ENCODE measurements at places on chromosomes 13 and 19.

GRCh38 chr13:114128624-114129522, 3.5 kb downstream of the RASA3 start:
- DNase-seq: no peak

- DNase-seq: no peak
Measured at GRCh38 chr13:50326811-50327210, 311.6 kb downstream of the KCNRG start.

- peak; percentile 42 for DNase-seq
Measured at GRCh38 chr19:42254850-42255765, at the start of gene ERF. TSS of gene ERF (minus strand) at chr19:42255128. CDS start at chr19:42254999, 129 bp downstream.

GRCh38 chr19:35462476-35462953, 14.5 kb downstream of the FFAR2 start:
- no peak for DNase-seq

DNA sequence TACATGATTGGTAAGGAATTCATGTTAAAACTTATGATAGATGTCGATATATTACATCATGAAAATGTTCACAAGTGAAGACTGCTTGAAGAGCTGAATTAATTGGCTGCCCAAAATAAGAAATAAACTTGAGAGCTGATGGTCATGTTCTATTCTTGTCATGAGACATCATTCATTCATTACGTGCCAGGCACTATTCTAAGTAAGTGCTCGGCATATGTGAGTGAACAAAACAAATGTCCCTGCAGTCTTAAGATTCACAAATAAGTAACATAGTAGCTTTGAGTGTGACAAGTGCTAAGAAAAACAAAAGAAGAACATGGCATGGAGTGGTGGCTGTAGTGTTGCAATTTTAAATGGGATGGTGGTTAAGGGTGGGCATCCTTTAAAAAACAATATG, 329.3 kb downstream of the SUCLA2 start:
- no peak for DNase-seq

DNA sequence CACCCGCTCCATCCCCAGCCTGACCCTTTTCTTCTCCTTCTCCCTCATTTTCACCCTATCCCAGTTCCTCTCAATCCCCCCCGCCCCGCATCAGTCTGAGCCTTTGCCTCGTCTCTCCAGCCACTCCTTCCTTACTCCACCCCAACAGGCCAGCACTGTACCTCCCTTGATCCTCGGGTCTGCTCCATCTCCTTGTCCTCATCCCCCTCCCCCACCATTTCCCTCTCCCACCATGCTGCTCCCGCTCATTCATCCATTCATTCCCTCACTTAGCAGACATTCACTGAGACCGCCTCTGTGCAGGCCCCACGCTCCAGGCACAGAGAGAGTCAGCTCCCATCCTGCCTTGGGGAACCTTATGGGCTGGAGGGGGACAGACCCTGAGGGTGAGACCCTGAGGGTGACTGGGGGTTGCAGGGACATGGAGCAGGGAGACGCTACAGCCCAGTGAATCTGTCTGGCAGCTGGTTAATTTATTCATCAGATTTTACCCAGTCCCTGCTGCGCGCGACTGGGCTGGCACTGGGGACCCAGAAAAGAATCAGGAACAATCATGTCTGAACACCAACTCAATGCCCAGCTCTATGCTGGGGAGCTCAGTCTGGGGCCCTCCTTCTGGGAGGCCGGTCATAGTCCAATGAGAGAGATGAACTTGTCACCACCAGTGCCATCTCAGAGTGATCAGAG, 881 bp downstream of the ARHGAP33 start:
- DNase-seq: no peak

- no peak for DNase-seq
Measured at GRCh38 chr13:100089465-100090032, 656 bp downstream of the PCCA start.

DNA sequence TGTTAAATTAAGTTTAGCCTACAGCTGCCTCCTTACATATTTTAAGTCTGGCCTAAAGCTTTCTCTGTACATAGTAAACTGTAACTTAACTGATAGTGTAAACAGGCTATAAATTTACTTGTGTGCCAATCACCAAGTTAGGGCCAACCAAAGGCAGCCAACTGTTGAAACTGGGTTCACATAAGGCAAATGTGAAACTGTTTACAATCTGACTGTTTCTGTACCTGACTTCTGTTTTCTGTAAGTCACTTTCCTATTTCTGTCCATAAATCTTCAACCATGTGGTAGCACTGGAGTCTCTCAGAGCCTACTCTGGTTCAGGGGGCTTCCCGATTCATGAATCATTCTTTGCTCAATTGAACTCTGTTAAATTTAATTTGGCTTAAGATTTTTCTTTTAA, 103.1 kb downstream of the RAP2A start:
- no peak for DNase-seq

DNA sequence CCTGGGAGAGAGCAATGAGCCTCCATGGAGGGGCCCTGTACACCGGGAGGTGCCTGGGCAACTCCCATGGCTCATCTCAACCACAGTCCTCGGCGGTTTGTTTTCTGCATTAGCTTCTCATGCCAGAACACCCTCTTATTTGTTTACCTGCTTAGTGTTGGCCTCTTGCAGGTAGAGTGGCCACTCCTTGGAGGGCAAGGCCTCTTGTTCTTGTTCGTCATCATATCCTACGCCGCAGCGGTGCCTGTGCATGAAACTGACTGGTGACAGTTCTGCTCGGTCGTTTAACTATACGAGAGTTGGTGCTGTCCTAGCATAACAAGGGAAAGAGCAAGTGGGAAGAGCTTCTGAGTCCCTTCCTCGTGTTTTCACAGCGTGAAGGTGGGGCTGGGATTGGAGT, 40.5 kb upstream of the RNF113B start:
- DNase-seq: no peak

DNA sequence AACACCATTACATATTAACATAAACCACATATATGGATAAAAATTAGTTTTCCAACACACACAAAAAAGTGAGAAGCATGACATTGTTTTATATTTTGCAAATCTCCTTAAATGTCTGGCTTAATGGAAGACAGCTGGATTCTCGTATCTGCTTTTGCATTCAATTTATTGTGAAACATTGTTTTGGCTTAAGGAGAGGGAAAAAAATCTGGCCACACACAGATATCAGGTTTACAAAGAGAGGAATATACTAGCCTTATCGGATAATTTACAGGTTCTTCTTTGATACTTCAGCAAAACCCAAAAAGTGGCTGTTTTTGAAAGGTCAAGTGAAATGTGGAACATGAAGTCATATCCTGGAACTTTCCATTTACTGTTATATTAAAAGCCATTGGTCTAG, 523.5 kb upstream of the ARGLU1 start:
- no peak for DNase-seq

DNA sequence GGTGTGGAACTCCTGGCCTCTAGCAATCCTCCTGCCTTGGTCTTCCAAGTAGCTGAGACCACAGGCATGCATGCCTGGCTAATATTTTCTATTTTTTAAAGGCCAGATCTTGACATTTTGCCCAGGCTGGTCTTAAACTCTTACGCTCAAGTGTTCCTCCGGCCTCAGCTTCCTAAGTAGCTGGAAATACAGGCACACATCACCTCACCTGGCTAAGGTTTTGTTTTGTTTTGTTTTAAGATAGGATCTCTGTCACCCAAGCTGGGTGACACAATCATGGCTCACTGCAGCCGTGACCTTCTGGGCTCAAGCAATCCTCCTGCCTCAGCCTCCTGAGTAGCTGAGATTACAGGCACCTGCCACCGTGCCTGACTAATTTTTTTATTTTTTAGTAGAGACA, 5.5 kb upstream of the RLN3 start:
- no peak for DNase-seq

DNA sequence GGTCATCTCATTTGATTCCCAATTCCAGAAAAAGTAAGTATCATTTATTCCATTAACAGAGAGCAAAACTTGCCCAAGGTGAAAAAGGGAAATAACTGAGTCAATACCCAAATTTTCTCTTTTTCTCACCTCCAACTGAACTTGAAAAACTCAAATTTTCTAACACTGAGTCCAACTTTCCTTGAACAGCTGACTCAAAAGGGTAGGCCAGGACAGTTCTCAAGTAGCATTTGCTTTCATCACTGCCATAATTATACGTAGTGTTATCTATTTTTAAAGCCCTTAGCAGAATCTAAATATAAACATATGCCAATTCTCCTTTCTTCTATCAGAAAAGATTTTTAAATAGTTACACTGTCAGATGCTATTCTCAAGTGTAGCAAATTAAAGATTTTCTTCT, 3.5 kb downstream of the N4BP2L2 start:
- DNase-seq: no peak

DNA sequence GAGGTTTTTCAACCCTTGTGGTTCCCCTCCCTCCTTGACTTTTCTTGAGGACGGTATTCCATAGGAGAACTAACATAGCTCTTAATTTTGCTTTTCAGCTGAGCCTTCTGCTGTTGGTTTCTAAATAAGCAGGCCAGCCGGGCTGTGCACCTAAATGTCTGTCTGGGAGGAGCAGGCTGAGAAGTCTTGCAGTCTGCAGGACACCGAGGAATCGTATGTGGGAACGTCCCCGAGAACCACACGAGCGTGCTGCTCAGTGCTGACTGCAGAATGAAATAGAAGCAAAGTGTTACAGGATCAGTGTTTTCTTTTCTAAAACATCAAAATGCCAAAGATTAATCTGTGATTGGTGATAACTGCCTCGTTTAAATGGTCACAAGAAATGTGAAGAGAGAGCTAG, 69.9 kb downstream of the COG3 start:
- DNase-seq: no peak

GRCh38 chr19:52270266-52270885, 989 bp downstream of the ZNF766 start:
- DNase-seq: no peak

DNA sequence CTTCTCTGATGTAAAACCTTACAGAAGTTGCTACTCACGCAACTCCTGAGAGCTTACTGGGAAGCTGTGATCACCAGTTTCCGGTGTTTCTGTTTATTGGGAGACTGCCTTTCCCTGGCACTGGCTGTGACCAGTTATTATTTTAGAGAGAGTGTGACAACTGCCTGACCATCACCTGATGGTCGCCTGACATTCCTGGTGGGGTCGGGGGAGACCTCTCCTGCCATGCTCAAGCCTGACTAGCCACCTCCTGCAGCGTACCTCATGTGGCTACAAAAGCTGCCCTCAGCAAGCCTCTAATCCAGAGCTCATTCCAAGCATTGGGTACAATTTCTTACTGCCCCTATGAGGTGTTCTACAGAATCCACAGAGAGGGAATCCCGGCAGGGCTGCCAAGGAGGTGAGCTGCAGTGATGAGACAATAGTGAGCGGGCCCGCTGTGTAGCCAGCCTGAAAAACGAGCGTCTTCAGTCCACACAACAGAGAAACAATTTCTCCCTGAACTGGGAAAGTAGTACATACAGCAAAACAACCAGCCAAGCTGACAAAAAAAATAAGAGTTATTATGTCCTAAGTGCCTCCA, 28.7 kb downstream of the GJA3 start:
- DNase-seq: no peak

DNA sequence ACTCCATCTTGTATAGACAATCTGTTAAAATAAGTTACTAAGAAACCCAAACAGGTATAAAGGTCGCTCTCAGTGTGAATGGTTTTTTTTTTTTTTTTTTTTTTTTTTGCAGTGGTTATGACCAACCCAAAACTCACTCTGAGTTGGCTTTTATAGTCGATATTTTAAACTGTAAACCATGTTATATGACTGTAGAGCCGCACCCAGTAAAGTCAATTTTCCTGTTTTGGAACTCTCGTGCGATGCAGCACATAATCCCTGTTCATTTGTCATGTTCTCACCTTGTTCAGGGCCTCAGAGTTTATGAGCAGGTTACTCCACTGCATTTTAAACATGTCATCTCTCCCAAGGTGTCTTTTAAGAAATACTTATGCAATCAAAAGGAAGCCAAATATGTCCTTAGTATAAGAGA, 112.5 kb downstream of the KLF5 start:
- no peak for DNase-seq

GRCh38 chr13:78998630-78999315, 339.8 kb upstream of the OBI1 start:
- DNase-seq: no peak

- no peak for DNase-seq
Measured at GRCh38 chr13:46682015-46682414, 114.9 kb downstream of the ESD start.

DNA sequence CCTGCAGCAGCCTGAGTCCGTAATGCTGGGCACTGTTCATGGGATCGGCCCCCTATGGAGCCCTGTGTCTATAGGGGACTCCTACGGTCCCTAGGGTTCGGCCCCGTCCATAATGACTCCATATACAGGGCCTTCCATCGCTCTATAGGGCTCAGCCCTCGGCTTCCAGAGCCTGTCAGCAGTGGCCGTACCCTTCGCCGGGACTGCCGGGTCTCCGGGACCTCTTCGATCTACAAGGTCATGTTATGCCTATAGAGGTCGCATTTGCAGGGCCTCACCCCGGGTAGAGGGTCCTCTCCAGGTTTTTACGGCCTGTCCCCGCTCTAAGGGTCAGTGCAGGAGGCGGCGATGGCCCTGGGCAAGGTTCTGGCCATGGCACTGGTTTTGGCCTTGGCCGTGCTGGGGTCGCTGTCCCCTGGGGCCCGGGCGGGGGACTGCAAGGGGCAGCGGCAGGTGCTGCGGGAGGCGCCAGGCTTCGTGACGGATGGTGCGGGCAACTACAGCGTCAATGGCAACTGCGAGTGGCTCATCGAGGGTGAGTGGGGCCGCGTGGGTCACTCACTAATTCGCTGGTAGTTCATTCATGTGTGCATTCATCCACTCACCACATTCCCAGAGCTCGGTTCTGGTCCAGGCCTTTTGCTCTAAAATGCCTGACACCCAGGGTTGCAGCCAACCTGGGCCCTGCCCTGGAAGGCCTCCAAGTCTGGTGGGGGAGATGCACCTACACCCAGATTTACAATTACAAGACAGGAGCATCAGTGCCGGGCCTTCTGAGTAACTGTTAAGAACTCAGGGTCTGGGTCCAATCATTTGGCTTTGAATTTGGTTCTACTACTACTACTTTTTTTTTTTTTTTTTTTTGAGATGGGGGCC, 699 bp downstream of the MEGF8 start:
- DNase-seq: no peak

DNA sequence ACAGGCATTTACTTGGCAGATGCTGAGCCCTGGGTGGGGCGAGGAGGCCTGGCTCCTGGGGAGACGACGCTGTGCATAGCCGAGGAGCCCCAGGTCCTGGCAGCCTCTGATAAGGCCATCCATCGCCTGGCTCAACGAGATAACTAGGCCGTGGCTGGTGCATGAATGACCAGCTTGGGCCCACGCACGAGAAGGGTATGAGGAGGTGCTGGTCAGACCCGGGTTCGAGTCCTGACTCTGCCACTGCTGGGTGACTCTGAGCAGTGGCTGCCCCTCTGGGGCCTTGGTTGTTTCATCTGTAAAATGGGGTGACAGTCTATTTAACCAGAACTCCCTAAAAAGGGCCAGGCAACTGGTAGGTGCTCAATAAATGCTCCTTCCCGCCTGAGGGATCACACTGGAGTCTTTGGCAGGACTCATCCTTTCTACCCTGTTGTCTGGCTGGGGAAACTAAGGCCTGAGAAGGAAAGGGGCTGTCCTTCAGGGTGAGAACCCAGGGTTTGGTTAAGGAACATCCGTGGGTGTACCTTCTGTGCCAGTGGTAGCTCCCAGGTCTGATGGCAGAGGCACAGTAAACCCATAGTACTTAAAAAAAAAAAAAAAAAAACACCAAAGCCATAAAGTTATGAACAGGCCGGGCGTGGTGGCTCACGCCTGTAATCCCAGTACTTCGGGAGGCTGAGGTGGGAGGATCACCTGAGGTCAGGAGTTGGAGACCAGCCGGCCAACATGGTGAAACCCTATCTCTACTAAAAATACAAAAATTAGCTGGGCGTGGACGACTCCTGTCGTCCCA, 8.1 kb upstream of the ARRDC2 start:
- no peak for DNase-seq
